ENCODE measurements at places on chromosomes 16 and 17. TPM values are rescaled to one million over a fixed set of nuclear protein-coding genes. Genes with fewer than 3 reads are reported as not detected.

Gene TLCD2
- 2.3 TPM for total RNA-seq

Gene ABCA6
- total RNA-seq, result 3.2 TPM

Gene CORO1A
- 14.7 TPM for total RNA-seq

Gene CLEC19A
- total RNA-seq, result 0.23 TPM

Gene MYLK3
- 54.2 TPM for total RNA-seq

Gene SKAP1
- total RNA-seq, result 1.1 TPM

Gene COTL1
- 46.8 TPM for total RNA-seq

Gene TGFB1I1
- 115 TPM for total RNA-seq

Gene CDR2L
- 13.7 TPM for total RNA-seq

Gene ZNF750
- total RNA-seq, result 10.3 TPM
